ENCODE measurements at places on chromosomes 6 and 20.

GRCh38 chr6:167294241-167294640, 3.1 kb downstream of the UNC93A start:
- DNase-seq, result no peak

GRCh38 chr6:100491952-100492670, 27.4 kb upstream of the SIM1 start:
- DNase-seq, result no peak

GRCh38 chr6:334536-335510, 42.5 kb downstream of the DUSP22 start:
- DNase-seq, result no peak

GRCh38 chr6:20879121-20879520, 344.9 kb downstream of the CDKAL1 start:
- DNase-seq, result no peak

DNA sequence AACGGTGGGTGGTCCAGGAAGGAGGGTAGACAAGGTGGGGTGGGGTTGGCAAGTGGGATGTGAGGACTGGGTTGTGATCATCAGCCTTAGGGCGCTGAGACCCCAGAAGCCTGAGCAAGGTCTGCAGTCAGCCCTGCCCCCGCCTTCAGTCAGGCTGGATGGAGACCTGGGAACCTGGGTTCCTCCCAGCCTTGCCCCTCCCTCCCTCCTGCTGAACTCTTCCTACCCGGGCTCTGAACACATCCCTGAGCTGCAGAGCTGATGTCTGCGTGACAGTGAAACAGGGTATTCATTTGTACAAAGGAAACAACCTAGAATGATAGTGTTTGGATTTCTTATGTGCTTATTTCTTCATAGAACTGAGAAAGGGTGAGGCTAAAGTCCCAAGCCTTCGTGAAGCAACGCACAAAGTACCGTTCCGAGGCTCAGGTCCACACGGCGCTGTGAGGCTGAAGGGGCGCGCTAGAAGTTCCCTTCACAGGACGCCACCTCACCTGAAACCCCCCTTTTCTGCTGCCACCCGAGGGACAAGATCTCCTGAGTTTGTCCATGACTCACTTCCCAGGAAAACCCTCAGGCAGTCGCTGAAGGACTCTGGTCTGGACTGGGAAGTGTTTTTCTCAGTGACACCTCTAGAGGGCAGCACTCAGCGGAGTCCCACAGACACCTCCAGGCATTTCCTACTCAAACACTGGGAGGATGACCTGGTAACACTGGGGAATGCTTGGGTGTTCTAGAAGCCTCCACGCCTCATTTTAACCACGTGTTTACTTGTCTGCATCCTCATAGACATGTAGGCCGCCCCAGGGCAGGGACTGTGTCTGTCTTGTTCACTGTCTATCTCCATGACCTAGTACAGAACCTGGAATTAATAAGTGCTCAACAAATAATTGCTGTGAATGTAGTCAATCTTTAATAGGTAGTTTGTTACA, 1.2 kb downstream of the GSTA5 start:
- peak; percentile 33 for DNase-seq

GRCh38 chr6:56766806-56767178, 124.1 kb upstream of the DST start:
- no peak for DNase-seq

DNA sequence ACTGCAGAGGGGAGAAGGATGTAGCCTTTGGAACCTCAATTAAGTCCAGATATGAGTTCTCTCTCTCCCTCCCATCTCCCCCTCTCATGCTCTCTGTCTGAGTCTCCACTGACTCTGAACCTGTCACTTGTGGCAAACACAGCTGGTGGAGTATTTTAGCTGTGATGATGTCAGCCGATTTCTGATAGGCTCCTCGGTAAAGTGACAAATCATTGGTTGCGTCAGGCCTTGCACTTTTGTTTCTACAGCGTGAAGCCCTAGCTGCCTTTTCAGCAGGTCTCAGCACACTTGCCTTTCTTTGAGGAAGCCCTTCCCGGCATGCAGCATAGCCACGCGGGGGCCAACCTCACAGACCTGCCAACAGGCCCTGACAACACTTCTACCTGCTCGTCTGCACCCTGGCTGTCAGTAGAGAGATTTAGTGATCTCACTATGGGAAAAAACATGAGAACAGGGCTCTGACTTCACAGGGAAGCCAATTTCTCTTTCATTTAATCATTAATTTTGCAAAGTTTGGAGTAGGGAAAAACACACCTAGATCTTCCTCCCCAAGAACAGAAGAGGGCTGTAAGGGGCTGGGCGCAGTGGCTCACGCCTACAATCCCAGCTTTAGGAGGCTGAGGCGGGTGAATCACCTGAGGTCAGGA, 84.4 kb downstream of the GMPR start:
- DNase-seq, result peak; percentile 83

DNA sequence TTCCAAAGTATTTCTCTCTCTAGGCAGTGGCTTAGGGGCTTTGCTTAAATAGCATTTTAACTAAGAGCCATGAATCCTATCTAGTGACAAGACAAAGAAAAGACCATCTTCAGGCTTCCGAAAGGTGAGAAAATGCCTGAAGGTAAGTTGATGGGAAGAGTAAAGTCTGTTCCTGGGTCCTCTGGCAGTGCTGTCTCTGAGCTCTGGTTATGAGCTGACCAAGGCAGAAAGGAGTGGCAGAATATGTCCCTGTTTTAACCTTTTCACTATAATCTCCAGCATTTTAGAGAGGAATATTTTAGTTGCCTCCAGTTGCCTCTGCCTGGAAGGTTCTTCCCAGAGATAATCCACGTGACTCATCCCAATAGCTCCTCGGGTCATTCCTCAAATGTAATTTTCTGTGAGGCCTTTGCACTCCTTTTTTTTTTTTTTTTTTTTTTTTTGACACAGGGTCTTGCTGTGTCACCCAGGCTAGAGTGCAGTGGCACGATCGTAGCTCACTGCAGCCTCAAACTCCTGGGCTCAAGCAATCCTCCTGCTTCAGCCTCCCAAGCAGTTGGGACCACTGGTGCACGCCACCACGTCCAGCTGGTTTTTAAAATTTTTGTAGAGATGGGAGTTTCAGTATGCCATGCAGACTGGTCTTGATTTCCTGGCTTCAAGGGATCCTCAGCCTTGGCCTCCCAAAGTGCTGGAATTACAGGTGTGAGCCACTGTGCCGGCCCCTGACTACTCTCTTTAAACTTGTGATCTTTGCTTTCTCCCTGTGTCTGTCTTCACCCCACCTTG, 3.7 kb upstream of the ARMH2 start:
- DNase-seq, result no peak

DNA sequence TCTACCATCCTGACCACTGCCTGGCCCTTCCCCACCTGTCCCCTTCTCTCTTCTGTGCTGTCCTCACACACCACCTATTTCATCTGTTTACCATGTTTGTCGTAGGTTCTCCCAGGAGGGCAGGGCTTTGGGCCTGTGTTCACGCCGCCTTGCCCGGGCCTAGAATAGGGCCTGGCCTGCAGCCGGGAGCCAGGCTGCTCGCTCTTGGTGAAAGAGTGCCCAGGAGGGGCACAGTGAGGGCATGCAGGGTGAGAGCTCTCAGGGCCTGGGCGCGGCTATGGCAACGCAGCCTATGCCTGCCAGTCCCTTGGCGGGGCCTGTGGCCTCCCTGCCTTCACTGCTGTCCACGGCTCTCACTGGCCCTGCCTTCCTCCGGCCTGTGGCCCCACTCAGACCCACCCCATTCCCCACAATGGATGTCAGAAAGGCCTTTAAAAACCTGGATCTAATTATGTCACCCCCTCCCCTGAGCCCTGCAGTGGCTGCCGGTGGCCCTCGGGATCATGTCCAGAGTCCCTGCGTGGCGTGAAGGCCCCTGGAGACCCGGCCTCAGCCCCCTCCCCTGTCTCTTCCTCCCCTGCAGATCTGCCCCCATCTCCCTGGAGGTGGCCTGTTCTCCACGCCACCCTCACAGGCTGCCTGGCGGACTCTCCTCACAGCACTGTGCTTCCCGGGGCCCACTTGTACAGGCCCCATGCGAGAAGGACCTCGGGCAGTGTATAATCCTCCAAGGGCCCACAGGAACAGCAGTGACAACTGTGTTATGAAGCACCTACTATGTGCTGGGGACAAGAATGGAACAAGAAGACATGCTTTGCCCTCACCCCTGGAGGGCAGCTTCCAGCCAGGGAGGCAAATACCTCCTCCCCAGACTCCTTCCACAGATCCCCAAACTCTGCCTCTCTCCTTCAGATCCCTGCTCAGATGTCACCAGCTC, 22.9 kb upstream of the NOL4L start:
- DNase-seq, result no peak

DNA sequence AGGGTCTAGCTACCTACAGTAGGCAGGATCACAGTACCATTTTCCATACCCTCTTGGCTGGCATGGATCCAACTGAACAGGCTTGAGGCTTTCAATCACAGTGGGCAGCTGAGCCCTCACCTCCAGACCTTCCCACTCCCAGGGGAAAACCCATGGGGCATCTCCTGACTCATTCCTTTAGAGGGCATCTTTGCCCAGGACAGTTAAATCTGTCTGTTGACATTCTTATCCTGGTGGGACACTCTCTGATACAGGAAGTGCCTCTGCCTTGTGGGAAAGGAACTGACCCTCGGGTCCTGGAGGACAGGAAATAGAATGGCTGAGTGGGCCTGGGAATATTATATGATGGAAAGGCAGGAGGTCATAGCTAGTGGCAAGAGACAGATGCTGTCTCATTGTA, 10.2 kb upstream of the EPB41L1 start:
- DNase-seq, result no peak

DNA sequence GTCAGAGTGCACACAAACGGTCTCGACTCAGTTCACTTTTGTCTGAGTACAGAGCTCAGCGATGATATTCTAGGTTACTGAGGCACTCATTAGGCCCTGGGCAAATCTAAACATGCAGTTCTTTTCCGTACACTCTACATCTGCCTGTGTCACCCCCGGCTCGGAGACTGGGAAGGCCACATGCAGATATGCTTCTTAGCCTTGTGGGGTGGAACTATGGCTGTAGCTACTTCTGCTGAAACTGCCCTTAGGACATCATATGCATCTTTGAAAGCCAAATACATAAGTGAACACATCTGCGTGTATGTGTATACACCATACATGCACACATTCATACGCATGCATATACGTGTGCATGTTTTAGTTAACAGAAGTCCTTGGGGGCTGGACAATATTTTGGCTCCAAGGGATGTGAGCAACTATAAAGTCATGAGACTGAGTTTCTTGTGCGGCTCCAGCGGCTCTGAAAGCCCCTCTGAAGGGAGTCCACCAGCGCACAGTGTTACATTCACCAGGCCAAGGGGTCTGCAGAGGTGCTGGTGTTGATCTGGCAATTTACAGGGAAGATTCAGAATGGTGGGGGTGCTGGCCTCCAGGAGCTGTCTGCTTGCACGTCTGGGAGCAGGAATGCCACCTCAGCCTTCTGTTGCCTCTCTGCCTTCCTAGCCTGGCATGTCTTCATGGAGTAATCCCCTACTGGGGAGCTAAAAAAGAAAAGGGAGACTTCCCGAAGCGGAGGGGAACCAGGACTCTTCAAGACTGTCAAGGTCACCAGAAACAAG, 31.6 kb downstream of the PSMG4 start:
- no peak for DNase-seq

- no peak for DNase-seq
Observed at GRCh38 chr6:96862560-96862959, 25.3 kb upstream of the GPR63 start.
